ENCODE measurements at places on chromosomes 1 and 21. TPM values are rescaled to one million over a fixed set of nuclear protein-coding genes. Genes with fewer than 3 reads are reported as not detected.

The DOCK7 gene
- 64.1 TPM for total RNA-seq

The RNU1-2 gene
- 8,154 TPM for total RNA-seq

GRCh38 chr1:231729544-231729943 lies 103.0 kb downstream of the DISC1 start:
- no peak for DNase-seq

GRCh38 chr1:65316233-65316632 lies 6.9 kb downstream of the DNAJC6 start:
- no peak for DNase-seq

DNA sequence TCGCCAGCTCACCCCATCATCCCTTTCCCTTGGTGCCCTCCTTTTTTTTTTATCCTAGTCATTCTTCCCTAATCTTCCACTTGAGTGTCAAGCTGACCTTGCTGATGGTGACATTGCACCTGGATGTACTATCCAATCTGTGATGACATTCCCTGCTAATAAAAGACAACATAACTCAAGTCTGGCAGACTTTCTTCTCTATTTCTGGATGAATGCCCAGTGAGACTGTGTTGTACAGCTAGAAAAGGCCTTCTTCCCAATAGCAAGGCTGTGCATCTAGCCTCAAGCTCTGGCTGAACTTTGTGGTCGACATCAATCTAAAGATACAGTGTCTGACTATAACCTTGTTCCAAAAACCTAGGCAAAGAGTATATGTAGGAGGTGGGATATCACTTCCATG lies 6.4 kb downstream of the IL24 start:
- no peak for DNase-seq

GRCh38 chr1:26234644-26235370 lies 807 bp downstream of the CEP85 start:
- no peak for DNase-seq
